ENCODE measurements at places on chromosomes 2 and 18.

DNA sequence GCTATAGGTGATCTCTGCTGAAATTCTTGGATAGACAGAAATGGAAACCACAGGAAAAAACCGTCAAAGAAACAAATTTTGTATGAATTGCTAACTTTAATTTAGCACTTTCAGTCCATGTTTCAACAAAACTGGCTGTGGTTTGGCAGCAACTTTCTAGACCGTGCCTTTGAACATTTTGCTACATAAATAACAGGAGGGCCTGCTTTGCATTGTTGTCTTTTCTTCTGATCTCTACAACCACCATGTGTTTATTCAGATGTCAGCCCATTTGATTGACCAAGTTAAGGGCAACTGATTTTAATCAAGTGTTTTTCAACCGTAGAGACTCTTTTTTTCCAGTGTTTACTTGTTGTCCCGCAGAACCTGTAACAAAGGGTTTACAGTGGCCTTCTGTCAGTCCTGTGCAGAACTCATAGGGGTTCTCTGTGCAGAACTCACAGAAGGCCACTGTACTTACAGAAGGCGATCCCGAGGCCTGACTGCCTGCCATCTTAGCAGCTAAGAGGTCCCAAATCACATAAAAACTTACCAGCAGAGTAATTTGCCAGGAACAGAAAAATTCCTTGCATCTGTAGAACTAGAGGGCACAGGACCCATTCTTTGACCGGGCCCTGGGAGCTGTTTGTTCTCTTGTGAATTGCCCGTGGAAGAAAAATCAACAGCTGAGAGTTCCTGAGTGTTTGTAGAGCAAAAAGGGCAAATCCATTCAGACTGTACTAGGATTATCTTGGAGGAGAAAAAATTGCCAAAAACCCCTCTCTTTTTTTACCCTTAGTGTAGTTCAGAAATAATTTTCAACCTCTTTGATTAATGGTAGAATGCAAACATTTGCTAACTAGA, 120.6 kb downstream of the PRKRA start:
- no peak for DNase-seq

- no peak for DNase-seq
These were observed 7.5 kb downstream of the ABCG8 start for GRCh38 chr2:43846140-43846793.

GRCh38 chr2:189337656-189338055, 103.6 kb upstream of the WDR75 start:
- no peak for DNase-seq

- no peak for DNase-seq
These were observed 15.4 kb downstream of the PECR start for GRCh38 chr2:216066230-216066629.

- DNase-seq = no peak
These were observed 66.3 kb downstream of the MYCN start for GRCh38 chr2:16006537-16007166.

DNA sequence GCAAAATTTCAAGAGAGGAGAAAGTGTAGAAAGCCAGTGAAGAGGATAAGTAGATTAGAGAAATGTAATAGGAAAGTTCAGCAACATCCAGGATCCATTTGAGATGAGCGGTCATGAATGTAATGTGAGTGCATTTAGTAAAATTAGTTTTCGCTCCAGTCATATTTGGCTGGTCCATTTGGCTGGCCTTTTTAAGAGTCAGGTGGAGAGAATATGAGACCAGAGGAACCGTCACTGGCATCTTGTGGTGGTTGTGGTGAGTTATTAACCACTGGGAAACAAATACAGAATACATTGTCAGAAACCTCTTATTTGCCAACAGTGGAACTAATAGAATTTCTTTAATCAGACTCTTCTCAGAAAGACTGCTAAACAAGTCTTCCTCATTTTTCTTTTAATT, 1064.3 kb upstream of the CDH2 start:
- no peak for DNase-seq

- DNase-seq = no peak
These were observed 55.2 kb upstream of the SEMA4C start for GRCh38 chr2:96924775-96925747.

- no peak for DNase-seq
These were observed 67.3 kb downstream of the ACKR3 start for GRCh38 chr2:236636714-236637470.

- no peak for DNase-seq
These were observed 187.9 kb downstream of the VAPA start for GRCh38 chr18:10101729-10102128.

GRCh38 chr2:132652474-132652873, 17.5 kb downstream of the LYPD1 start:
- DNase-seq = no peak

- no peak for DNase-seq
These were observed 241.2 kb upstream of the TANK start for GRCh38 chr2:160918906-160919503.

- DNase-seq = no peak
These were observed 128.4 kb downstream of the ANKRD30BL start for GRCh38 chr2:132033365-132033764.

DNA sequence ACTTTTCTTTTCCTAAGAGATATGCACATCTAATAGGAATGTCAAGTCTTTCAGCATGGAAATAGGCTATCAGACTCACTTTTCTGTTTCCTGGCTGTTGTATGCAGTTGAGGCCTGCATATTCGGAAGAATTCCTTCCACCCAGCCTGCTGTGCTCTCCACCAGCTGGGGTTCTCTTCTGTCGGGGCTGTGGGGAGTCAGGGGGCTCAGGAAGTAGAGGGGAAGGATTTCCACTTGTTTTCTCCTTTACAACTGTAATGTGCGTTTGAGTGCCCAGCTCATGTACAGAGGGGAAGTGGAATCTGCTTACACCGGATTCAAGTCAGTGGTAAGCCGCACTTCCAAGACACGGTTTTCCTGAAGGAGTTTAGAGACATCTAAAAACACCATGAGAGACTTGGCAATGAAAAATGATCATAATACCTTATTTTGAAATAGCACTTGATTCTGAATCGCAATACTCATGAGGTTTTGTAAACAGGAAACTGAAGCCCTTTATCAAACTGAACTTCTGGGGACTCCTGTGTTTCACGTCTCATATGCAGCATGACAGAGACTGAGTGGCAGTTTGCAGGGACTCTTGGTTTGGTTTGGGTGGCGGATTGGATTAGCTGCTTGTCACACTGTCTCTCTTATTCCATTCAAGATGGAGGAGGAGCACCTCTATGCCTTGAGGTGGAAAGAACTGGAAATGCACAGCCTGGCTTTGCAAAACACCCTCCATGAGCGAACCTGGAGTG, 90.4 kb downstream of the MTCL1 start:
- no peak for DNase-seq

DNA sequence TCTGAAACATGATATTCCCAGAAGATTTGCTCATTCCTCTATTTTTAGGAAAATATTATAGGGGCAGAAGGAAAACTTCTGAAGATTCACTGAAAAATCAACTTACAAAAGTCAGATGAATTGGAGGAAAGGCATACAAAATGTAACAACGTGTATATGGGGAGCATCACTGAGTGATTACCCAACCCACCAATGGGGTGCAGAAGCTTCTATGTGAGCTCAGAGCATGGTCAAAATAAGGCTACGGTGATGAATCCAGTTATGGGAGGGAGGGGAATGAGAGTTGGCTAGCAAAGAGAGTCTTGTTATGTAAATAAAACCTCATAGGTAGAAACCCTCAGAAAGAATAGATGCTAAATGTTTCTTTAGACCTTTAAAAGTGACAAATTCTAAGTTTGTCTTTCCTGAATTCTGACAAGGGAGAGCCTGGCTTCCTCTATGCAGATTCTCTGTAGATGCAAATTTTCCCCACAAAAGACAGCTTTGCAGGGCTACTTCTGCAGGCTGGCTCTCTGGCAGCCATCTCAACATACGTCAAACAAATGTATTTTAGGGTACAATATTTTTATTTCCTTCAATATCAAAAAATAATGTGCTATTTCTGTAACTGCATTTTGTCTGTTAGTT, 171.4 kb upstream of the NDUFV2 start:
- DNase-seq = no peak

DNA sequence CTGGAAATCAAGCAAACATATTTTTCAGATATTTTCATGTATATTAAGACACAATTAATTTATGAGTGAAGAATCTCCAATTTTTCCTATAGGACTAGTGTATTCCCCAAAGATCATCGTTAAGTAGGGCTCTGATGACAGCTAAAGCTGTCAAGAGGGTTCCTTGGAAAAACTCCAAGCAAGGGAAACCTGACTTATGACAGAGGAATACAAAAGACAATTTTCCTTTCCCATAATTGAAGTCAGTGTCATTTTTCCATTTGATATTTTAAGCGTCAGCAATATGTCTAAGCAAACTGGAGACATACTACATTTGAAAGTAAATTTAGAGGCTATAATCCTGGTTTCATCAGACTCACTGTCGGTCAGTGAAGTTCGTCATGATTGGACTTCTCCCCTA, 36.1 kb downstream of the RIT2 start:
- DNase-seq = no peak

DNA sequence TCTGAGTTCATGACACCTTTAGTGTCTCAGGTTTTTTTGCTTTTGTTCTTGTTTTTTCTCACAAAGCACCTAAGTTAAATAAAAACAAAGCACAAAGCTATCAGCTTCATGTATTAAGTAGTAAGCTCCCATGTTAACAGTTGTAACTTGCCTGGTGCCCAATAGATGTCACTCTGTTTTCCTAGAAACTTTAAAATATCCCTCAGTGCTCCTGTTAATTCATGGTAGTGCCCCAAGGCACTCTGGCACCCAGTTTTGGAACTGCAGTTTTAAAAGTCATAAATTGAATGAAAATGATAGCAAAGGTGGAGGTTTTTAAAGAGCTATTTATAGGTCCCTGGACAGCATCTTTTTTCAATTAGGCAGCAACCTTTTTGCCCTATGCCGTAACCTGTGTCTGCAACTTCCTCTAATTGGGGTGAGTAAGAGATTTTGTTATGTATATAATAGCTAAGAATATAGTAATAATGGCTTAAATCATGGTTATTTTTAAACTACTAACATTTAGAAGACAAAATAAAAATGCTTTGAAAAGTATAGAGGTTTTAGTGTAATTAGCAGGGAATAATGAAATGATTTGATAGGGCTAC, 555.0 kb upstream of the TMEFF2 start:
- DNase-seq = no peak

- DNase-seq = no peak
These were observed 6.9 kb upstream of the ECEL1 start for GRCh38 chr2:232494542-232494941.

DNA sequence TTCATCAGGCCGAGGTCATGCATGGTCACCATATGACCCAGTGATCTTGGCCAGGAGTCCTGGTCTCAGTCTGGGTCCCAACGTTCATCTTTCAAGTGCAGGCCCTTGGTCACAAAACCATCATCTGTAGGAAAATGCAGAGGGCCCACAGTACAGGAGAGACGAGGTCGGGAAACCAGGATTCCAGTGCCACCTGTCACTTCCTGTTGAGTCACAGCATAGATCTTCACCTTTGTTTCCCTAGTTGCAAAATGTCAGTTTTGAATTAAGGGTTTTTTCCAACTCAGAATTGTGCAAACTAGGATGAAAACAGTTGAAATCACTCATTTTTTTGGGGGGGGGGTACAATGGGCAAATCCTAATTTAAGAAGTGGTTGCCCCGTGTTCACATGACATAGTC, 162.2 kb downstream of the INSIG2 start:
- no peak for DNase-seq

- no peak for DNase-seq
These were observed 26.1 kb downstream of the DGUOK start for GRCh38 chr2:73952499-73953446.

GRCh38 chr2:222756362-222756831, 84.9 kb downstream of the MOGAT1 start:
- DNase-seq = no peak

- no peak for DNase-seq
These were observed 269.9 kb downstream of the MYT1L start for GRCh38 chr2:2061091-2061696.

GRCh38 chr2:174003720-174004695, 38.8 kb upstream of the SP3 start:
- no peak for DNase-seq

DNA sequence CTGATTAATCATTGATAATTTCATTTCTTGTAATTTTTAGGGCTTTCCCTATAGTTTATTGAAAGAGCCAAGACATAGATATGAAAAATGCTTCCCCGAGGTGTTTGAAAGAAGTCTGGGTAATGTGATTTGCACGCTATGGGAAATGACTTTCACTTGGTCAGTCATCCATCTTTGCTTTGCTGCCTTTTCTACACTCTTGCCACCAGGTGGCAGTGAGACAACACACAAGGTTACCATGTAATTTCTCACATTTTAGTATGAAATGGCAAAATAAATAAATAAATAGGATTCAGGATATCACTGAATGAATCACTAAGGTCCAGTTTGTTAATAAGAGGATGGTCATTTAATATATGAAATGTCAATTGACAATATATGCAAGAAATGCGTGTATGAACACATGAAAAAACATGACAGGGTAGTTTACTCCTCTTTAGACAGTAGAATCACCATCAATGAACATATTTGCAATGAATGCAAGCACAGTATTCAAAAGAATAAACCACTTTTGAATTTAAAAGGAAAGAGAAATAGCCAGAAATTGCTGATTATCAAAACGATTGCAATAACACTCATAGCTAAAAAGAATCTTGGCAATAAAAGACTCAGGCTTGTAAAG, 52.2 kb upstream of the KCNH7 start:
- DNase-seq = no peak

All from stimulated activated CD4-positive, alpha-beta T cell treated with anti-CD3 and anti-CD28 coated beads, TNF-alpha, amount 100 ng/mL, for 48 hours (primary cell).